ENCODE measurements at places on chromosomes 1 and 21. TPM values are rescaled to one million over a fixed set of nuclear protein-coding genes. Genes with fewer than 3 reads are reported as not detected.
A peak's percentile ranks its signal among the peaks of the same experiment; 100 is the strongest.

GRCh38 chr21:40200126-40200525 lies 332.9 kb downstream of the PCP4 start:
- no peak overlapping the region for H3K27ac ChIP-seq
- no peaks in the 10 kb centered on the region for H3K27me3 ChIP-seq
- no peak overlapping the region for H3K4me3 ChIP-seq
- H3K4me1 ChIP-seq = no peaks in the 10 kb centered on the region

GRCh38 chr1:173715538-173715844 lies 710 bp downstream of the KLHL20 start:
- H3K27ac ChIP-seq = peak overlapping the region; percentile 94
- no peak for DNase-seq
- H3K4me1 ChIP-seq = peaks cover 22% of the 10 kb centered on the region
- H3K36me3 ChIP-seq = peaks cover 16% of the 10 kb centered on the region

- no peaks in the 10 kb centered on the region for H3K4me1 ChIP-seq
- H3K36me3 ChIP-seq = no peaks in the 10 kb centered on the region
- H3K27ac ChIP-seq = no peak overlapping the region
- no peak overlapping the region for H3K4me3 ChIP-seq
Observed at GRCh38 chr1:44594871-44595735, 79.2 kb downstream of the TMEM53 start.

Gene ADCY10
- total RNA-seq = 0.09 TPM

GRCh38 chr1:192973202-192973601 lies 86.0 kb downstream of the UCHL5 start:
- no peak for DNase-seq
- H3K36me3 ChIP-seq = no peaks in the 10 kb centered on the region
- no peak overlapping the region for H3K27ac ChIP-seq
- H3K27me3 ChIP-seq = no peaks in the 10 kb centered on the region

DNA sequence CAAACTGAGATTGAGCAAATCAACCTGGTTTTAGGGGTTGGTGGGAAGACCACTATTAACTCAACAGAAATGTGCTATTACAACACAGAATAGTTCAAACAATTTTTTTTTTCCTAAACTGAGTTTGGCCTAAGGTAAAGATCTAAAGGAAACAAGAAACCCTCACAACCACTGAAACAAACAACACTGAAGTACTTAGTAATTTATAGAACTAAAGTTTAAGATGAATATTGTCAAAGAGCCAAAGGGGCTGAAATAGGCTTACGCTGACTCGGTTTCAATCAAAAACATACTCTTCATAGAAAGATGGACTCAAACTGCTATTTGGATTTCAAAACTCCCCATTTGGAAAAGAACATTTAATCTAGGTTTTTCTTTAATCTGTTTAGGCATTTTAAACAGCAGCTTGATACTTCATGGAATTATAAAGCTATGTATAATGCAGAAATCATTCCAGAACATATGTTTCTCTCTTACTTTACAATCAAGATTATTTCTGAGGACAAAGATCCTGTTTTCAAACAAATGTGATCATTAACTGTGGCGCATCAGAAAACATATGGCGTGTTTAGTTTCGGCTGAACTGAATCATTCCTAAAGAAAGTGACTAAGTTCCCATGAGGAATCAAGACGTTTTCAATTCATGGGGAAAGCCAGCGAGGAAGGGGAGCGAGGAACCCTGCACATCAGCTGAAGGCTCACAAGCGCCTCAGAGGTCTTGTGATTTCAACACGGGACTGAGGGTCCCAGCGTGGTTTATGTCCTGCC lies 62.7 kb downstream of the SYT6 start:
- DNase-seq = no peak
- H3K27me3 ChIP-seq = peaks cover 18% of the 10 kb centered on the region

GRCh38 chr1:48229317-48229716 lies 6.8 kb downstream of the SLC5A9 start:
- H3K36me3 ChIP-seq = no peaks in the 10 kb centered on the region
- no peak for DNase-seq
- no peaks in the 10 kb centered on the region for H3K4me1 ChIP-seq
- H3K4me3 ChIP-seq = no peak overlapping the region

Gene TMOD4
- total RNA-seq = 1.0 TPM

Gene MIS18A
- 25.0 TPM for total RNA-seq

Gene AMPD1
- total RNA-seq = not detected

DNA sequence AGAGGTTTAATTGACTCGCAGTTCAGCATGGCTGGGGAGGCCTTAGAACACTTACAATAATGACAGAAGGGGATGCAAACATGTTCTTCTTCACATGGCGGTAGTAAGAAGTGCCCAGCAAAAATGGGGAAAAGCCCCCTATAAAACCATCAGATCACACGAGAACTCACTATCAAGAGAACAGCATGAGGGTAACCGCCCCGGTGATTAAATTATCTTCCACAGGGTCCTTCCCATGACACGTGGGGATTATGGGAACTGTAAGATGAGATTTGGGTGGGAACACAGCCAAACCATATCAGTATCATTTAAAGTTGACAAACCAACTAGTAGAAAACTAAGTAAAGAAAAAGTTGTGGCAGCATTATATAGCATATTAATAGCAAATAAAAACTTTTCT lies 71.3 kb upstream of the DNAJC6 start:
- no peak overlapping the region for H3K27ac ChIP-seq
- peaks cover 21% of the 10 kb centered on the region for H3K27me3 ChIP-seq
- H3K4me3 ChIP-seq = no peak overlapping the region
- peaks cover 5% of the 10 kb centered on the region for H3K4me1 ChIP-seq
- no peak for DNase-seq

- H3K27me3 ChIP-seq = peaks cover 3% of the 10 kb centered on the region
- no peak overlapping the region for H3K4me3 ChIP-seq
- H3K27ac ChIP-seq = no peak overlapping the region
- no peaks in the 10 kb centered on the region for H3K36me3 ChIP-seq
Observed at GRCh38 chr1:119481951-119482350, 25.1 kb upstream of the HSD3B1 start.

Gene ERG
- total RNA-seq = 0.55 TPM

- no peaks in the 10 kb centered on the region for H3K27me3 ChIP-seq
- no peak overlapping the region for H3K4me3 ChIP-seq
- DNase-seq = no peak
Observed at GRCh38 chr21:42384989-42385388, 10.9 kb downstream of the TMPRSS3 start.

DNA sequence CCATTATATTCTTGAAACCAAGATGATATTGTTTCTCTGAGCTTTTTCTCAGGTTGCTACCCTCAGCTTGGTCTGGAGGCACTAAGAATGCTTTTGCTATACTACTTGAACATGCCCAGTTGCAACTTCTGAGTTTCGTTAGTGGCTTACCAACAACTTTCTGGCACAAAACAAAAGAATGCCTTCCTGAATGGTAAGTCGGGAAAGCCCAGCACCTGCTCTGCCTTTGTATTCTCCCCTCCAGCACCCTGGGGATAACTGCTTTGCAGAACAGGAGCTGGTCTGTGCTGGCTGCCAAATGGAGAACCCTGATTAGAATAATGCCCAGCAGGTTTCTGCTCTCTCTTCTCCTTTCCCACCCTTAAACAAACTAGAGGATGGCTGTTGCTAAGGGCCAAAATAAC lies 149.3 kb downstream of the TGFB2 start:
- H3K27me3 ChIP-seq = peaks cover 5% of the 10 kb centered on the region
- no peak overlapping the region for H3K4me3 ChIP-seq
- H3K4me1 ChIP-seq = peaks cover 4% of the 10 kb centered on the region

DNA sequence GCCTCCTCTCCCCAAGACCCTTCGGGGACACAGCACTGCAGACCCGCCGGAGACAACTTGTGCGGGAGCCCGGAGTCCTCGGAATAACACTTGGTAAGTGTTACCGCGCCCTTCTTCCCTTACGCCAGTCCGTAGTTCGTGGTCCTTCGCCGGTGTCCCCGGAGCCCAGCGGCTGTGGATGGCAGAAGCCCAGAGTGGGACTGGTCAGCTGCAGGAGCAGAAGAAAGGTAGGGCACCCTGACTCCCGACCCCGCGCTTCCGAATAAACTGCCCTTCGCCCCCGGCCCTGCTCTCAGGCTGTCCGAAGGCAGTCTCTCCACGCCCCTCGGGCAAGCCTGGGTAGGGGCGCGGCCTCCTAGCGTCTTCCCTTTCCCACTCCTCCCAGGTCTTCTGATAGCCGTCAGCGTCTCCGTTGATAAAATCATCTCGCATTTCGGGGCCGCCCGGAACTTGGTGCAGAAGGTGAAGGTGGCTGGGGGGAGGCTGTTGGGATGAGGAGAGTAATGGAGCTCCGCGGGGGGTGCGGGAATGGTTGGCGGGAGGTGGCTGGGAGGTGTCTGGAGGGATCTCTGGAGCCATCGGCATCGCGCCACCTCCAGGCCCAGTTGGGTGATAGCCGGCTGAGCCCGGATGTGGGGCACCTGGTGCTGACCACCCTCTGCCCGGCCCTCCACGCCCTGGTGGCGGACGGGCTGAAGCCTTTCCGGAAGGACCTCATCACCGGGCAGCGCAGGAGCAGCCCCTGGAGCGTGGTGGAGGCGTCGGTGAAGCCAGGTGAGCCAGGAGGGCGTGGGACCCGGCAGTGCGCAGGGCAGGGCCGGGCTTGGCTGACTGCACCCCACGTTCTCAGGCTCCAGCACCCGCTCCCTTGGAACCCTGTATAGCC lies 4.3 kb downstream of the RUSC1 start:
- peaks cover 18% of the 10 kb centered on the region for H3K36me3 ChIP-seq
- H3K4me1 ChIP-seq = peaks cover 25% of the 10 kb centered on the region
- H3K4me3 ChIP-seq = peak overlapping the region; percentile 81
- no peak for DNase-seq

GRCh38 chr1:116465845-116466685 lies 93.0 kb downstream of the ATP1A1 start:
- no peak overlapping the region for H3K4me3 ChIP-seq
- peaks cover 21% of the 10 kb centered on the region for H3K27me3 ChIP-seq
- H3K36me3 ChIP-seq = no peaks in the 10 kb centered on the region
- H3K27ac ChIP-seq = no peak overlapping the region
- no peak for DNase-seq

DNA sequence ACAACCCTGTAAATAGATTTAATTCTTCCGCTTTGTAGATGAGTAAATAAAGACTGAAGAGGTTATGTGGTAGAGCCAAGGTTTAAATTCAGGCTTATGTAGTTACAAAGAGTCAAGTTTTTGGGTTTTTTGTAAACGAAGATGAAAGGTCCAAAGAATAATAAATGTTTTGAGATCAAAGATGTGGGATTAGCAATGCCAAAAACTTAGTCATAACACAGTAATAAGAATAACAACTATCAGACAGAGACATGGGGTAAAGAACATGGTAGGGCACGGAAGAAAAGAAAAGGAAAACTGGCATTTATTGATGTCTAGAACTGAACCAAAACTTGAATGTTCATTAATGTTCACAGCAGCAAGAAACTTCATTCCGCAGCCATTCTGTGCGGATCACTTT lies 42.9 kb downstream of the EXTL2 start:
- peaks cover 2% of the 10 kb centered on the region for H3K4me1 ChIP-seq
- H3K27ac ChIP-seq = no peak overlapping the region
- peaks cover 42% of the 10 kb centered on the region for H3K27me3 ChIP-seq
- H3K4me3 ChIP-seq = no peak overlapping the region
- no peaks in the 10 kb centered on the region for H3K36me3 ChIP-seq

DNA sequence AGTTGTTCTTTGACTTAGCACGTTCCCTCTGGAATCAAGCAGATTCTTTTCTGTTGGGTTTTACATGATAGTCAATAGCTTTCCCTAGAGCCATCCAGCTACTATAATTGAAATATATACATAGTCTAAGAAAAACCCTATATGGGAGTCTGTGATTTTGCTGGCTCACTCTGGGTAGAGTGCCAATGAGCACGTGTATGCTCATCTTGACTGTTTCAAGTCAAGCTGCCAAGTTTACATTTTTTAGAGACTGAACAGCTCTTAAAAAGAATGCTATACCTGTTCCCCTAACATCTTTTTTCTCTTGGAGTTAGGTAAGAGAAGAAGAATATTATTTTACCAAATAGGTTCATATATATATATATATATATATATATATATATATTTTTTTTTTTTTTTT lies 182.8 kb upstream of the NRIP1 start:
- peaks cover 5% of the 10 kb centered on the region for H3K27me3 ChIP-seq
- H3K27ac ChIP-seq = no peak overlapping the region
- H3K36me3 ChIP-seq = no peaks in the 10 kb centered on the region

DNA sequence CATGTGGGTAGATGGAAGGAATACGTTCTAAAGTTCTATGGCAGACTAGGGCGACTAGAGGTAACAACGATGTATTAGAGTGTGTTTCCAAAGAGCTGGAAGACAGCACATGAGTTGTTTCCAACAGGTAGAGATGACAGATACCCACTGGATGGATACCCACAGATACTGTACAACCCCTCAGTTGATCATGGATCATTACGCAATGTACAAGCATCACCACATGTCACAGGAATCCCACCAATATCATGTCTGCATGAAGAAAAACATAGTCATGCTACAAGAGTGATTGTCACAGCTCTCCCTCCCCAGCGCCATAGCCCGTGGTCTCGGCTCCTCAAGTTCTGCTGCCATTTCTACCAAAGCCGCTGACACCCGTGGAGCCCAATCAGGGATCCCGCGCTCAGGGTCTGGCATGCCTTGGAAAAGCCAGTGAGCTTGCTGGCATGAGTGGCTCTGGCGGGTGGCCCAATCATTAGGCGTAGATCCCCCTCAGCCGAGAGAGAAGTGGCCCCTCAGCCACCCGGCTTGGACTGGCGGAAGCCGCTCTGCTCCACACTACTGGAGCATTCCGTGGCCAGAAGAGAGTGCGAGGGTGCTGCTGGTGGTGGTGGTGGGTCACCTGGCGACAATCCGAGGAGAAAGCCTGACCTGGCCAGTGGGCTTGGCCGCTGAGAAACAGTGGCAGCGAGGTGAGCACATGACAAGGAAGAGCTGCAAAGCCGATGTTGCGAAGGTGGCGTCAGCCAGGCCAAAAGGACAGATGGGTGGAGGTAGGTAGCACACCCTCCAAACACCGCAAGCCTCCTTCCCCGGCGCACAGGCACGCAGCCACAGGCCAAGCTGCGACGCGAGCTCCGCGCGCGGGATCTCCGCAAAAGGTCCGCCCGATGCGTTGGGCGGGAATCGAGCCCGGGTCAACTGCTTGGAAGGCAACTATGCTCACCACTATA lies 65.7 kb upstream of the FCGR2A start:
- H3K27ac ChIP-seq = no peak overlapping the region
- H3K36me3 ChIP-seq = no peaks in the 10 kb centered on the region
- H3K4me1 ChIP-seq = peaks cover 6% of the 10 kb centered on the region
- peaks cover 33% of the 10 kb centered on the region for H3K27me3 ChIP-seq
- DNase-seq = peak; percentile 30
